Ascending aorta (tissue), 2 donors: ENCODE measurements at places on chromosomes 2 and 18.

- H3K36me3 ChIP-seq: peaks cover 7% of the 10 kb centered on the region
- H3K27me3 ChIP-seq: no peaks in the 10 kb centered on the region
- no peaks in the 10 kb centered on the region for H3K4me1 ChIP-seq
- DNase-seq: no peak
- H3K4me3 ChIP-seq: peak overlapping the region; percentile 84
These were observed 1.5 kb upstream of the NR4A2 start for GRCh38 chr2:156333951-156334495.

GRCh38 chr18:23743733-23744333, 54.6 kb downstream of the LAMA3 start:
- H3K36me3 ChIP-seq: no peaks in the 10 kb centered on the region
- H3K4me3 ChIP-seq: no peak overlapping the region
- no peak overlapping the region for H3K27ac ChIP-seq
- DNase-seq: no peak

GRCh38 chr2:121902171-121902591, 146.7 kb downstream of the TSN start:
- DNase-seq: no peak
- no peaks in the 10 kb centered on the region for H3K27me3 ChIP-seq
- no peak overlapping the region for H3K4me3 ChIP-seq
- H3K4me1 ChIP-seq: no peaks in the 10 kb centered on the region
- H3K36me3 ChIP-seq: no peaks in the 10 kb centered on the region

DNA sequence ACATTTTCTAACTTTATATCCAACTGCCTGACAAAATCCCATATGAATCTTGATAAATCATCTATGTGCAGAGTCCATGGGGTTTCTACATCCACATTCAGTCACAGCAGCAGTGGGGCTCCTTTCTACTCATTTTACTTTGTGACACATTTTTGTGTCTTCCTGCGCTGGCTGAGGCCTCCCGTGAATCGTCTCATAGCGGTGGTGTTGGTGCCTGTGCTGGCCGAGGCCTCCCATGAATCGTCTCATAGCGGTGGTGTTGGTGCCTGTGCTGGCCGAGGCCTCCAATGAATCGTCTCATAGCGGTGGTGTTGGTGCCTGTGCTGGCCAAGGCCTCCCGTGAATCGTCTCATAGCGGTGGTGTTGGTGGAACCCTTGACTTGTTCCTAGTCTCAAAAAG, 17.0 kb downstream of the SNED1 start:
- no peak overlapping the region for H3K4me3 ChIP-seq
- H3K4me1 ChIP-seq: peaks cover 4% of the 10 kb centered on the region
- no peak overlapping the region for H3K27ac ChIP-seq
- no peak for DNase-seq
- peaks cover 7% of the 10 kb centered on the region for H3K36me3 ChIP-seq
- H3K27me3 ChIP-seq: no peaks in the 10 kb centered on the region

DNA sequence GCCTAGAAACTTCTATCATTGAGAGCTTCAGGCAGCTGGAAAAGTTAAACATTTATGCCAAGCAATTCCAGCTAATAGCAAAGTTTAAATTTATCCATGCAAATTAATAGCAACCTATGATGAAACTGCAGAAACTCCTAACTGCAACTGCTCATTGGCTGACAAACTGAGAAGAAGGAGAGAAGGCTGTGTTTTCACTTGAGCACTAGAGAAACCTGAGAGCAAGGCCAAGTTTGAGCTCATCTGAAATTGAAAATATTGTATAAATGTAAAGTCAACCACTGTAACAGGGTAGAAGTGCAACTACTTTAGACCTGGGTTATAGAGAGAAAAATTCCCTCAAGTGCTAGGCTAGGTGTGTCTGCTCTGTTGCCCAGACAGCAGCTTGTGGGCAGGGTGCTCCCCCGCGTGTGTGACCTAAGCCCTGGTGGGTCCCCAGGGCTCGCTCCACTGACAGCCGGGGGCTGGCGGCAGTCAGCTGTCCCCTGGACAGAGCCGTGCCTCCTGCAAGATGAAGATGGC, 50.2 kb downstream of the CABYR start:
- no peaks in the 10 kb centered on the region for H3K27me3 ChIP-seq
- no peaks in the 10 kb centered on the region for H3K36me3 ChIP-seq
- H3K4me1 ChIP-seq: no peaks in the 10 kb centered on the region
- no peak for DNase-seq

- DNase-seq: no peak
- H3K4me1 ChIP-seq: no peaks in the 10 kb centered on the region
- H3K4me3 ChIP-seq: no peak overlapping the region
- H3K27me3 ChIP-seq: no peaks in the 10 kb centered on the region
- H3K36me3 ChIP-seq: no peaks in the 10 kb centered on the region
These were observed 13.8 kb upstream of the MYOM1 start for GRCh38 chr18:3233433-3234168.

DNA sequence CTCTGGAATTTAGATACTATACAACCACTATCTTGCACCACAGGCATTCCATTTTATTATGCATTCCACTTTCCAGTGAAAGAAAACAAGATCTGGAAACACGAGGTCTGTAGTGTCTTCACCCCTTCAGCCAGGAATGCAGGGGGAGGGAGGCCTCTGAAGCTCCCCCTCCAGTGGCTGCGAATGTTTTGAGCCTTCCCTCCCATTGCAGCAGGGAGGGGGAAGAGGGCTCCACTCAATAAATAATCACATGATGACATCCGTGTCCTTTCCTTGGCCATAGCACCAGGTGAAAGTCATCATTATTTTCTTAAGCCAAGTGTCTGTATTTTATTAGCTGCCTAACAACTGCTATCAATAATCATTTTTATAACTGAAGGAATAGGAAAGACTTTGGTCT, 38.6 kb downstream of the ALPK2 start:
- H3K4me1 ChIP-seq: no peaks in the 10 kb centered on the region
- H3K4me3 ChIP-seq: no peak overlapping the region
- H3K27ac ChIP-seq: no peak overlapping the region
- no peaks in the 10 kb centered on the region for H3K27me3 ChIP-seq
- no peaks in the 10 kb centered on the region for H3K36me3 ChIP-seq

GRCh38 chr2:113985554-113986397, 95.9 kb downstream of the ACTR3 start:
- H3K4me1 ChIP-seq: no peaks in the 10 kb centered on the region
- no peaks in the 10 kb centered on the region for H3K27me3 ChIP-seq
- DNase-seq: no peak
- H3K36me3 ChIP-seq: no peaks in the 10 kb centered on the region
- no peak overlapping the region for H3K27ac ChIP-seq

DNA sequence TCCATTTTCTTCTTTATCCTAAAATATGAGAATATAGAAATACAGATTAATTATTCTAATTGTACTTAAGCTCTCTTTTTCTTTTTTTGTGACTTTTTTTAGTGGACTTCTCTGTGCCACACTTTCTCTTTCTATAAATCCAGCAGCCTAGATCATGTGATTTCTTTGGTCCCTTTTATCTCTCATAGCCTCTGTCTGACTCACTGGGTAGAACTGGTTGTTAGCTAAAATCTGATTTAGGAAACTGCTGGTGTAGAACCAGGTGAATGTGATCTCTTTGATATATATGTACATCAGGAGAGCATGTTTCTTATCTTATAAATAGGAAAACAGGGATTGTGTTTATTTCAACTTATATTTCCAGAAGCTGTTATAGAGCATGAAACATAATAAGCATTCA, 54.9 kb downstream of the VRK2 start:
- no peak overlapping the region for H3K27ac ChIP-seq
- H3K4me1 ChIP-seq: no peaks in the 10 kb centered on the region
- H3K4me3 ChIP-seq: no peak overlapping the region
- H3K27me3 ChIP-seq: no peaks in the 10 kb centered on the region
- no peak for DNase-seq
- H3K36me3 ChIP-seq: no peaks in the 10 kb centered on the region

DNA sequence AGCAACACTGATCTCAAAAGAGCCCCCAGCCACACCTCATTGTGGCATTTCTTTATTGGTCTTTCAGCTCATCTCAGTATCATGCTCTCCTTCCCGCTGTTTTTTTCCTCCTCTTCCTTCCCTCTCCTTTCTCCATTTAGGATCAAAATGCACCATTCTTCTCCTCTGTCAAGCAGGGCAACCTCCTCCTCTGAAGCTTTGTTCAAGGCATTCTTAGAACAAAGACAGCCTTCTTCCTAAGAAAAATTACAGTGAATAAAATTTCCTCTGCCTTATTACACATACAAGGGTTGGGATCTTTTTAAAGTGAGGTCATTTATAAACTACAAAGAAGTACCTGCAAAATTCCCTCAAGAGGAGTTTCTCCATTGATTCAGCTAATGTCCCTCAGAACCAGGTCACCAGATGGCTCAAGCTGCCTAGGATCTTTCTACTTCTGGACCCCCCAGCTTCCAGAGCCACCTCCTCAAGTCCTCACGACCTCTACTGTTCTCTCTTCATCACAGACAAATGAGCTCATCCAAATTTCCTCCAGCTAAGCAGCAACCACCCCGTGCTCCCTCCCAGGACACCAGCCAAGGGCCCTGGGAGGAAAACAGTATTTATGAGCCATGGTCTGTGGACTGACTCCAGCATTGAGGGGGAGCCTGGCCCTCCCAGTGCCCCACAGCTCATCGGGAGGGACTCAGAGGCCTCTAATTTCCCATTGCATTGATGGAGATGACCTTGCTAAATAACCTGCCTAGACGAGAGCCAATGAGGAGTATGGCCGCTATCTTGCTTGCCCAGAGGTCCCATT, 18.0 kb downstream of the SFXN5 start:
- H3K27me3 ChIP-seq: no peaks in the 10 kb centered on the region
- no peak overlapping the region for H3K4me3 ChIP-seq
- no peaks in the 10 kb centered on the region for H3K4me1 ChIP-seq
- no peak overlapping the region for H3K27ac ChIP-seq

GRCh38 chr2:73952499-73953446, 26.1 kb downstream of the DGUOK start:
- no peaks in the 10 kb centered on the region for H3K27me3 ChIP-seq
- peaks cover 86% of the 10 kb centered on the region for H3K36me3 ChIP-seq
- H3K4me1 ChIP-seq: no peaks in the 10 kb centered on the region
- DNase-seq: peak; percentile 69

GRCh38 chr2:11680901-11681721, 11.1 kb upstream of the NTSR2 start:
- H3K27ac ChIP-seq: no peak overlapping the region
- H3K27me3 ChIP-seq: no peaks in the 10 kb centered on the region
- peaks cover 7% of the 10 kb centered on the region for H3K4me1 ChIP-seq
- DNase-seq: no peak
- H3K4me3 ChIP-seq: no peak overlapping the region

GRCh38 chr2:25806941-25807340, 71.3 kb downstream of the ASXL2 start:
- H3K27ac ChIP-seq: no peak overlapping the region
- no peaks in the 10 kb centered on the region for H3K4me1 ChIP-seq
- no peaks in the 10 kb centered on the region for H3K27me3 ChIP-seq
- no peak for DNase-seq
- H3K4me3 ChIP-seq: no peak overlapping the region

- no peaks in the 10 kb centered on the region for H3K36me3 ChIP-seq
- H3K4me1 ChIP-seq: no peaks in the 10 kb centered on the region
- H3K4me3 ChIP-seq: no peak overlapping the region
- H3K27me3 ChIP-seq: no peaks in the 10 kb centered on the region
- no peak for DNase-seq
These were observed 9.1 kb upstream of the TMX3 start for GRCh38 chr18:68724021-68724420.

GRCh38 chr2:213288913-213289700, 4.8 kb downstream of the SPAG16 start:
- no peaks in the 10 kb centered on the region for H3K27me3 ChIP-seq
- no peak overlapping the region for H3K27ac ChIP-seq
- no peaks in the 10 kb centered on the region for H3K4me1 ChIP-seq
- no peak for DNase-seq

DNA sequence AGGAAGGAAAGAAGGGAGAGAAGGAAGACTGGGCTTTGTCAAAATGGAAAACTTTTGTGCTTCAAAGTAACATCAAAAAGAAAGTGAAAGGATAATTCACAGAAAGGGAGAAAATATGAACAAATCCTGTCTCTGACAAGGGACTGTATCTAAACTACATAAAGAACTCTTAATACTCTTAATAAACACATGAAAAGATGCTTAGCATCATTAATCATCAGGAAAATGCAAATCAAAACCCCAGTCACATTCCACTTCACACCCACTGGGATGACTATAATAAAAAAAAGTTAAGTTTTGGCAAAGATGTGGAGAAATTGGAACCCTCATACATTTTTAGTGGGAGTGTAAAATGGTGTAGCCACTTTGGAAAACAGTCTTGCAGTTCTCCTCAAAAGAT, 11.8 kb upstream of the ZFP36L2 start:
- H3K27ac ChIP-seq: peak overlapping the region; percentile 7
- H3K36me3 ChIP-seq: no peaks in the 10 kb centered on the region
- H3K4me1 ChIP-seq: no peaks in the 10 kb centered on the region
- no peak for DNase-seq

DNA sequence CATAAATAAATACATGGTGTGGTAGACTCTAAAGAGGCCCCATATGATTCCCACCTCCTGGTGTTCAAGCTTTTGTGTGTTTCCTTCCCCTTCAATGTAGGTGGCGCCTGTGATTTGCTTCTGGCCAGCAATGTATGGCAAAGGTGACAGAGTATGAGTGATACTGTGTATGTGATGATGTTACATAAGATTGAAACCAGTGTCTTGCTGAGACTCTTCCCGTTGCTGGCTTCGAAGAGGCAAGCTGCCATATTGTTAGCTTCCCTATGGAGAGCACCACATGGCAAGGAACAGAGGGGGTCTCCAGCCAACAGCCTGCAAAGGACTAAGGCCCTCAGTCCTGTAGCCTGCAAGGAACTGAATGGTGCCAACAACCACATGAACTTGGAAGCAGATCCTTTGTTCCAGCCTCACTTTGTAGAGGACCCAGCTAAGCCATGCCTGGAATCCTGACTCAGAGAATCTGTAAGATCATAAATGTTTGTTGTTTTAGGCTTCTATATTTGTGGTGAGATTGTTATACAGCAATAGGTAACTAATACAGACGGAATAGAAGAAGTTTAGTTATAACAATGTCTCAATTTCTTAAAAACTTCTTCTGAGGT, 1.7 kb upstream of the SMAD4 start:
- no peak for DNase-seq
- H3K36me3 ChIP-seq: no peaks in the 10 kb centered on the region
- no peak overlapping the region for H3K27ac ChIP-seq
- peaks cover 3% of the 10 kb centered on the region for H3K4me1 ChIP-seq
- H3K27me3 ChIP-seq: no peaks in the 10 kb centered on the region

DNA sequence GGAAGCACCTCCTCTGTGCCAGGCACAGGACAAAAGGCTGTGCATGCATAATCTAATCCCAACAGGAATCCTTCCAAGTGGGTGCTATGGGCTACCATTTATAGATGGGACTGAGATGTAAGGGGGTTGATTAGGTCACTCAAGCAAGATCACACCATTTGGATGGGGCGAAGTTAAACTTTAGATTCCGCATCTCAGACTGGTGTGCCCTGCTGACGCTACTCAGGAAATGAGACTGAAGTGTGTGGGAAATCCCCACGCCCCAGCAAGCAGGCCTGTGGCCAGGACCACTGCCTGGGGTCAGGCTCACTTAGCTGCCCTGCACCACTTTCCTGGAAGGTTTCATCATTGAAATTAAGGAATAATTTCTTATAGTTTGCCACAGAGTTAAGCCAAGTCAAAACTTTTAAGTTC, 70.5 kb upstream of the PPP1CB start:
- H3K36me3 ChIP-seq: no peaks in the 10 kb centered on the region
- H3K27me3 ChIP-seq: no peaks in the 10 kb centered on the region
- no peak overlapping the region for H3K4me3 ChIP-seq

GRCh38 chr2:98807221-98807620, 76.3 kb upstream of the MGAT4A start:
- H3K36me3 ChIP-seq: no peaks in the 10 kb centered on the region
- no peak overlapping the region for H3K27ac ChIP-seq
- DNase-seq: no peak
- H3K4me3 ChIP-seq: no peak overlapping the region
- H3K4me1 ChIP-seq: peaks cover 34% of the 10 kb centered on the region

GRCh38 chr2:120735746-120736170, at the start of gene GLI2:
Gene GLI2, plus strand, starts transcription at chr2:120735868. Its CDS starts 61,453 bp downstream, at chr2:120797321.
- H3K27me3 ChIP-seq: no peaks in the 10 kb centered on the region
- no peak for DNase-seq
